Small intestine (tissue), 16 donors: ENCODE measurements at places on chromosomes 16 and 17. TPM values are rescaled to one million over a fixed set of nuclear protein-coding genes. Genes with fewer than 3 reads are reported as not detected.

The PRAC1 gene
- not detected for polyA plus RNA-seq

The TBC1D3K gene
- polyA plus RNA-seq, result not detected

The CA5A gene
- polyA plus RNA-seq, result under 0.01 TPM

The KRTAP4-7 gene
- not detected for polyA plus RNA-seq

The CCL18 gene
- polyA plus RNA-seq, result 0.67 TPM

The SLC39A11 gene
- polyA plus RNA-seq, result 53.7 TPM

GRCh38 chr16:58026139-58026704, 668 bp downstream of the MMP15 start:
- DNase-seq, result peak; percentile 75

- no peak for DNase-seq
These were observed 63.0 kb downstream of the RMI2 start for GRCh38 chr16:11408216-11408615.

DNA sequence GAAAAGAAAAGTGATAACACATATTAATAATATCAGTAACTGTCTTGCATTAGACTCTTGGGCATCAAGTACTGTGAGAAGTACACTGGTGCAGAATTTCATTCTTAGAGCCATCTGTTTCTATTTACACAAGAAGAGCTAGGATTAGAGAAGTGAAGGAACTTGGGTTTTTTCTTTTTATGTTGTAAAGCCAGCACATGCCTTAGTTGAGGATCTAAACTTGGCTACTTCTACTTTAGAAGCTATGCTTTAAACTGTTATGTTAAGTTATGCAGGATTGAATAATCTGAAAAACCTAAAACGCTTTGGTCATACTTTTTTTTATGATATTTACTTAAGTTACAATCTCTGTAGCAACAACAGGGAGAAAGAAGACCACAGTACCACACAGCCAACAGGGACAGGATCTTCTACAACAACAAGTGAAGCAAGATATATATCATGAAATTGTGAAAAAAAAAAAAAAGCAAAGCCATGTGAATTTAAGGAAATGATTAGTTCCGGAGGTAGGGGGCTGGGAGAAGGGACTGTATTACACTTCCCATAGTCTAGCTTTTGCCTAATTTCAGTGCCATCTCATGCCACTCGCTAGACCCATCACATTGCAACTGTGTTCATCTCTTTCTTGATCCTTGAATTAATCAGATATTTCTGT, 305.1 kb upstream of the GOT2 start:
- DNase-seq, result no peak

DNA sequence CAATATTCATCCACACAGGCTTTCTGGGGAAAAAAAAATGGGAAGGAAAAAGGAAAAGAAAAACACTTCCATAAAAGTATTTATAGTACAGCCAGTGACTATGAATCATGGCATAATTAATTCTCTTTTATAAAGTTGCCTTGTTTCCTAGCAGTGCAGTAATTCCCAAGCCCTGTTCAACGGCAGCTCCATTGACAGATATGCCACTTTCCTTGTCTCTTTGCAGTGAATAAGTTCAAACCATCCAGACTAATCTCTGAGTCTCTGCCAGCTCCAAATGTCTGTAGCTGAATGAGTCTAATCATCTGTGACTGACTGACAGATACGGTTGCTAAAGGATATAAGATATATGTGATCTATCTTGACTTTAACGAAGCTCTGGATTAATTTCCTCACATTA, 52.9 kb upstream of the KCNJ16 start:
- DNase-seq, result no peak

DNA sequence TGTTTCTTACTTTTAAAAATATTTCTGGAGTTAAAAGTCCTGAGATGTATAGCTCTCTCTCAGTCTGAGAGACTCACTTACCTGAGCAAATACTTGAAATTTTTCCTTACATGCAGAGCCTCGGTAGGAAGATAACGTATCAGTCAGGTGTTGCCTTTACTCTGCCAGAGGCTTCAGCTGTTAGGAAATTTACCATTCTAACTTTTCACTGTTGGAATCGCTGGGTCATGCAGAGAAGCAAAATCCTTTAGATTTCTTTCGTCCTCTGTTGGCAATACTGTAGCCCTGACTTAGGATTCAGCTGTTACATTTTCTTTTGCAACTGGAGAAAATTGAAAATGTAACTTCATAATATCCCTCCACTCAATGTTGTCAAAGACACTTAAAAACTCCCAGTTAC, 20.0 kb upstream of the KCNJ16 start:
- DNase-seq, result no peak

DNA sequence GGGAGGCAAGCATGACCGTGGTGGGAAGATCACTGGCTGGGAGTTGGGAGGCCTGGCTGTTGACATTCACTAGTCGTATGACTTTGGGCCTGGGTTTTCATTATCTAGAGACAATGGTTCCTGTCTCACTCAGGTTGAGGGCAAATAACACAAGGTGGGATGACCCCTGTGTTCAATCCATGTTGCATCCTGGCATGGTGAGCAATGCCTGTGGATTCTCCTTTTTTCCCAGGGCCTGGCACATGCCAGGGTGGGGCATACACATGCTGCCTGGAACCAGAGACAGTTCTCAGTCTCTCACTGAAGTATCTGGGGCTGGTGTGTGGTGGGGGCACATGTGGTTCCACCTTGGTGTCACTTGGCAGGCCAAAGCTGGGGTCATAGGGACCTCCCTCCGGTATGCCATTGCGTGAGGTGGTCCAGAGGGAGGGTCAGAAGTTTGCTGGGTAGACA, 5.4 kb downstream of the THRA start:
- DNase-seq, result peak; percentile 41

DNA sequence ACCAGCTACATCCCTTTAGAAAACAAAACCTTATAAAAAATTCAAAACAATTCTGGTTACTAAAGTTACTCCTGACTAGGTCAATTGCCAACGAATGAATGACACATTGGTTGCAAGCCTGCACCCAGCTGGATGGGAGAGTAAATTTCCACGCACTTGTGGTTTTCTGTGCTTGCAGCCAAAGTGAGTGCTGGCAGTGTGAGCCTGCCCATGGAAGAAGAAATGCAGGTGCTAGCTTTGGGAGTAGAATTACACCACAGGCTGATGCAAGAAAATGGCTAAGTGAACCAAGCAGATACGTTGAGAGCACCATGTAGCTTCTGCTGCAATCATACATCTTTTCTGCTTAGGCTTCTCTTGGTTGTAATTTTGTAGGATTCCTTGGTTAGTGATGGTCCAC, 74.6 kb downstream of the SYCE1L start:
- no peak for DNase-seq

- no peak for DNase-seq
These were observed 1.2 kb downstream of the RFFL start for GRCh38 chr17:35062308-35062707.

DNA sequence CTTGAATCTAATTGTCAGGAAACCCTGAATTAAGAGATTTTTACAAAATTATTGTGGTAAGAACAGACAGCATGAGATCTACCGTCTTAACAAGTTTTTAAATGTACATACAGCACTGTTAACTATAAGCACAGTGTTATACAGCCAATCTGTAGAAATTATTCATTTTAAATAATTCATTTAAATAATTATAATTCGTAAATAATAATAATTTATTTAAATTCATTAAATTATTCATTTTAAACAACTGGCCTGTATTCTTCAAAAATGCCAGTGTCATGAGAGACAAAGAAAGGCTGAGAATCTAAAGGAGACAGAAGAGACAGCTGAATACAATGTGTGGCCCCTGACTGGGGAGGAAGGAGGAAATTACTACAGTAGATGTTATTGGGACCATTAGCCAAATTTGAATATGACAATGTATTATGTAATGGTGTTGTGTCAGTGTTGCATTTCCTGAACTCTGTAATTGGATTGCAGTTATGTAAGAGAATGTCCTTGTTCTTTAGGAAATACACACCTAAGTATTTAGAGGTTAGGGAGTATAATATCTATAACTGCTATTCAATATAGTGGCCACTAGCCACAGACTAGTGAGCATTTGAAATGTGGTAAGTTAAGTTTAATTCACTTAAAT, 2.3 kb downstream of the RSAD1 start:
- no peak for DNase-seq

- no peak for DNase-seq
These were observed 24.8 kb upstream of the MRPS23 start for GRCh38 chr17:57874434-57875289.

DNA sequence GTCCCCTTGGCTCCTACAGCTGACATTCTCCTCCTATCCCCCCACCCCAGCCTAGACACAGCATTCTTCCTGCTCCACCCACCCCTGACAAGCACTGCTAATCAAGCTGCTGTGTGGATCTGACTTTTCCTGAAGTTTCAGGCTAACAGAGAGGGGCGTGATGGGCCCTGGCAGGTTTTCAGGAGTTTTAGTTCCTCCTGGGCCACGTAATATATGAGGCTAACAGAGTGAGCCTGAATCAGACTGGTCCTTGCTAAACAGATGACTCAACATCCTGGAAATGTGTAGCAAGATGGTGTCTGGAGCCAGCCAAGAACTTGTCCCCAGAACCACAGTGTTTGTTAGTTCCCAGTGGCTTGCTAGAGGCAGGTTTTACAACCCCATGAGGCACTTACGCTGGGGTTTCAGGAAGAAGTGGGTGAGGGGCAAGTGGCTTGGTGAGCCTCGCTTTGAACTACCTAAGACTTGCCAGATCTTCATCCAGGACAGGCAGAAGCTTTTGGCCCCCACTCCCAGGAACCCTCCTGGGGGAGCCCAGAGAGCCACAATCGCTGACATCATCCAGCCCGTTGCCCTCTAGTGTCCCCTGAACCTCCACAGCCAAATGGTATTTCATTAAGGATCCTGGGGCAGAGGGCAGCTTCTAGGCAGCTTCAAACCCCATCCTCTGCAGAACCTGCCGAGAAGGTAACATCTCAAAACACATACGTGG, 15.9 kb downstream of the TMEM92 start:
- DNase-seq, result peak; percentile 33

DNA sequence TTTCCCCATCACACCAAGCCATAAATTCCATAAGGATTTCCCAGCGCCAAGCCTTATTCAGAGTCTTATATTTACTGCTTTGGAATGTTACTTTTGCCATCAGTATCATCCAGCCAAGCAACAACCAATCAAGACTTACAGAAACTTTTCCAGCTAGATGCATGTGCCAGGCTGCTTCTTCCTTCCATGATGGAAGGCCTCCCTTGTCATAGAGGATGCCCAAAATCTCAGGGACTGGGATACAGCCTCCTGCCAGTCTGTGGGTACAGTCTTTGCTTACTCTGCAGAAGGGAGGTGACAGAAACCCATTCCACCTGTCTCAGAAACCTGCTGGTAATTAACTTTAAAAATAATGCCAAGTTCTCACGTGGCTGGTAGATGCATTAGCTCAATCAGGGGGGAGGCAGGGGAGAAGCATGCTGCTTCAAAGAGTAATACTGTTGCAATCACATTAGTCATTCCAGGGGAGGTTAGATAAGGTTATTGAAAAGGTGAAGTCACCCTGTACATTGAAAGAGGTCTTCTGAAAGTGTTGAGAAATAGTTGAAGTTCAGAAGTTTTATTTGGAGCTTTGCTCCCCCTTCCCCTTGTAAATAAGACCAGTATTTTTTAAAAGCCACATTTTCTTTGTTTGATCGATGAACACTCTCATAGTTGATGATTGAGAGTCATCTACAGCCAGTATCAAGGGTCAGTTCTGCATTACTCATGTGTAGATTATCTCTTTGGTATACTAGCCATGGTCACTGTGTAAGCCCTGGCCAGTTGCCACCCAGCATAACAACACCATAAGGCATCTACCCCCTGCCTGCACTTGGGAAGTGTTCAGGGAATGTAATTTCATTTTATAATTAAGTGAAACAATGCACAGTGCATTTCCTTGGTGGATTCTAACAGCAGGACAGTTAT, 22.2 kb downstream of the HLF start:
- DNase-seq, result peak; percentile 94

DNA sequence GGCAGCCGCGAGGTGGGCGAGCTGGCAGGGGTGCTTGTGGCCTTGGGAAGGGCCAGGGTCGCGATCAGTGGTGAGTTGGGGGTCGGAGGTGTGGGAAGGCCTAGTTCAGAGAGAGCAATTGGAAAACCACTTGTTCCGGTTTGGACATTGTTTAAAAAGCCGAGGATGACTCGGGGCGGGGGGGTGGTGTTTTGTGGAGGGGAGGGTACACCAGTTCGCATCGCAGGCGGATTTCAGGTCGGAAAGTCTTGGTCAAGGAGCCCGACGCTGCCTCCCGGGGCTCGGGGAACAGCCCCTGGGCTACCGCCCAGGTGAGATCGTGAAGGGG, 66.4 kb downstream of the KPNA2 start:
- DNase-seq, result no peak

- no peak for DNase-seq
These were observed 149.0 kb upstream of the FAM20A start for GRCh38 chr17:68750208-68750562.

- no peak for DNase-seq
These were observed 3.2 kb downstream of the ZNF500 start for GRCh38 chr16:4763791-4764190.

DNA sequence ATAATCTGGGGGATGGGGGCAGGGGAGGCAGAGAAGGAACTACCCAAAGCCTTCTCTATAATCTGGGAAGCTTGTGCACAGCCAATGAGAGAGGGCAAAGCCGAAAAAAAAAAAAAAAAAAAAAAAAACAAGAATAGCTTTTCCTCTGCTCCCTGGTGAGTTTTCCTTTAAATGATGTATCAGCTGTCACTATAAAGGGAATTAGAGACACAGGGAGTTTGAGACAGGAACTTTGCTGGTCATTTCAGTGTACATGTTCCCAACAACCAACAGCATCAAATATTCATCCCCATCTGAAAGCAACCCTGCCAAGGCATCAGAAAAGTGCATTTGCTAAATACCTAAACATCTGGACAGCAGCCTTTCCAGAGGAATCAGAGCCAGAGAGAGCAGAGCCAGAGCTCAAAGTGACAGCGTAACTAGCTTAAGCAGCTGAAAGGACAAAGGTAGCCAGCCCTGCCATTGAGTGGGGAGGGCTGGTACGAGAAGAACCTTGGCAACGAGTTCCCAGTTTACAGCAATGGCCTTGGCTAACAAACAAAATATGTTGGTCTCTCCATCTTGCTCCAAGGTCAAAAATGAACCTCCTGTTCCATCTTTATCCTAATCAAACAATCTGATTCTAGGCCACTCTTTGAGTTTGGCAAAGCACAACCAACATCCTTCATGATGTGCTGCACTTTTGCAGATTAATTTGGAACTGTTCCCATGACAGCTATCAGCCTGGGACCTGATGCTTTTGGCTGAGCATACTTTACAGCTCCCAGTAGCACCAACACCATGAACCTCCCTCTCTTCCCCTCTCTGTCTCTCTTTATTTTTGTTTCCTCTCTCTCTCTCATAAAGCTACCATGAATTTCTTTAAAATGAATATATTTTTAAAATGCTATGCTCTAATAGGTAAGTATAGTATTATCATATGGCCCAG, 143.7 kb upstream of the GNAO1 start:
- DNase-seq, result no peak

- no peak for DNase-seq
These were observed 2.0 kb upstream of the INPP5K start for GRCh38 chr17:1518410-1518809.

- DNase-seq, result no peak
These were observed 712.2 kb downstream of the CDH8 start for GRCh38 chr16:61324044-61324443.

GRCh38 chr16:85994492-85995490, 95.8 kb downstream of the IRF8 start:
- no peak for DNase-seq

GRCh38 chr16:87323727-87324410, 6.7 kb upstream of the C16orf95 start:
- no peak for DNase-seq

- DNase-seq, result peak; percentile 51
These were observed 13.1 kb upstream of the SEPHS2 start for GRCh38 chr16:30458561-30459394.

- DNase-seq, result no peak
These were observed 25.0 kb downstream of the ZNF469 start for GRCh38 chr16:88407807-88408206.
